ENCODE measurements at places on chromosomes 5 and 9.

GRCh38 chr9:113446323-113446740 is 17.2 kb upstream of the RGS3 start:
- no peaks in the 10 kb centered on the region for H3K27me3 ChIP-seq
- no peak overlapping the region for H3K4me3 ChIP-seq
- no peaks in the 10 kb centered on the region for H3K4me1 ChIP-seq
- peak overlapping the region; percentile 44 for H3K27ac ChIP-seq
- no peak for DNase-seq

- DNase-seq, result no peak
- no peak overlapping the region for H3K27ac ChIP-seq
- H3K4me3 ChIP-seq, result no peak overlapping the region
- no peaks in the 10 kb centered on the region for H3K36me3 ChIP-seq
- H3K27me3 ChIP-seq, result no peaks in the 10 kb centered on the region
These were observed 23.0 kb upstream of the PPP1R26 start for GRCh38 chr9:135456436-135457104.

GRCh38 chr9:123099548-123099947 is 66.1 kb downstream of the GPR21 start:
- no peaks in the 10 kb centered on the region for H3K4me1 ChIP-seq
- DNase-seq, result no peak
- H3K27me3 ChIP-seq, result no peaks in the 10 kb centered on the region
- H3K27ac ChIP-seq, result no peak overlapping the region
- peaks cover 70% of the 10 kb centered on the region for H3K36me3 ChIP-seq
- no peak overlapping the region for H3K4me3 ChIP-seq

DNA sequence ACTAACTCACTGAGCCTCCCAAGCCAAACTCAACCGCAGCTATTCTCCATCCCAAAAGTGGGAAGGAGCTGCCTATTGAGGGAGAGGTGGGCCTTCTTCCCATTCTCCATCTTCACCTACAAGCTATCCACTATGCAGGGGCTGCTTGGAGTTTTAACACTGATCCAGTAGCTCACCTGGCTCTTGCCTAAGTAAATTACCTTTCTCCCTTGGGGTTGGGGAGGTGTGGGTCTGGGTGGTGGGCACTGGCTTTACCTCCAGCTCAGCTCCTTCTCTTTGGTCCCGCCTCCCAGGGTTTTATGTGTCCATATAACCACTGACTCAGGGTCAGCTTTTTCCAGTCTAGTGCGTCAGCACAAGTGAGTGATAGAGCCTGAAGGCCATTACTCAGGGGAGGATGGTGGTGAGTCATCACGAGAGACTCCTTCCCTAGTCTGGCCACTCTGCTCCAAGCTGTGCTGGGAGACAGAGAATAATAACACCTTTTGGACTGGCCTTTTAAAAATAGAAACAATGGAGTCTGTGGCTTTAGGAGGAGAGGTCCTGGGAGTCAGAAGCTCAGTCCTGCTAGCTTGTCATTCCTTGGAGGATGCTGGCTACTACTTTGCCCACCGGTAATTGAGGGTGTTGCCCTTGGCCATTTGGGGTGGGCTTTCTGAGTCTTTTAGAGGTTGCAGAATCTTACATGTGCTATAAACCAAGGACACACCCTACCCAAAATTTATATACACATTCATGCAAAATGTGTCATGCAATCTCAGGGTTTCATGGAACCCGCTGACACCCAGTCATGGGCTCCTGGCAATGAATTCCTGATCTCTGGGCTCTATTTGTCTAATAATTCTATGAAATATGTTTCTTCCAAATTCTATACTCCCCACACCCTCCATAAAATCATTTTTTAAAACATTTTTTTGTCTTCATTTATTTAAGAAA is 35.6 kb upstream of the ATP6V1G1 start:
- H3K27me3 ChIP-seq, result no peaks in the 10 kb centered on the region
- peak; percentile 44 for DNase-seq
- no peak overlapping the region for H3K4me3 ChIP-seq

DNA sequence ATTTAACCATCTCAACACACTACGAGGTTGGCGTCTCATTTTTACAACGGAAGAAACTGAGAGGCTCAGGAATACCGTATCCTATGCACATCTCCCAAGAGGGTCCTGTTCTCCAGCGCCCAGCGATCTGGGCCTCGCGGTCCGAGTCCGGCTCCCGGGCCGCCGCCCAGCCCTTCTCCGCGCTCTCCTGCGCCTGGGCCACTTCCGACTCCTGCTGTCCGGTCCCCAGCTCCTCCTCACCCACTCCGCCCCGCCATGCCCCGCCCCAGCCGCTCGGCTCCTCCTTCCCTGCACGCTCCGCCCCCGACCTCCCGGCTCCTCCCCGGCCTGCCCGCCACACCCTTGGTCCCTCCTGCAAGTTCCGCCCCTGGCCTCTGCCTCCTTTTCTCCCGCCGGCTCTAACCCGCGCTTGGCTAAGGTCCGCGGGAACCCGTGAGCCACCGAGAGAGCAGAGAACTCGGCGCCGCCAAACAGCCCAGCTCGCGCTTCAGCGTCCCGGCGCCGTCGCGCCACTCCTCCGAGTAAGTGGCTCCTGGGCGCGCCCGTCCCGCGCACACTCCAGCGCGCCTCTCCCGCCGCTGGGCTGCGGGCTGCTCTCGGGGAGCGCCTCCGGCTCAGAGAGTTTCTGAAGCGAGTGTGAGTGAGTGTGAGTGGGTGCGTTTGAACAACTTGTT is 87.3 kb upstream of the TNFAIP8 start:
- H3K36me3 ChIP-seq, result no peaks in the 10 kb centered on the region
- H3K27ac ChIP-seq, result peak overlapping the region; percentile 93
- DNase-seq, result peak; percentile 90
- H3K27me3 ChIP-seq, result no peaks in the 10 kb centered on the region

DNA sequence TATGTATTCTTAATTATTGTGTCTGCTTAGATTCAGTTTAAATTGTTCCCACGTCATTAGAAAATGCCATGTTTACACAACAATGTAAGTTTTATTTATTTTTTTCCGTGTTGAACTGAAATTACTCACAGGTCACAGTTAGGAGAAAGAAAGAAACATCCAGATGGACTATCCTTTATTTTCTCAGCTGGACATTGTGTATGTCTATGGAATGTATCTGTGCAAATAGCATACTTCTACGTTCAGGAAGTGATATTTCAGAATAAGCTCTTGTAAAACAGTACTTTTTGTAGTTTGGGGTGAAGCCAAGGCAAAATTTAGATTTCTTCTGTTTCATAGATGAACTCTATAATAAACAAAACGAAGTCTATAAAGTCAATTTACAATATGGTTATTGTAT is 249.0 kb upstream of the ZNF608 start:
- no peaks in the 10 kb centered on the region for H3K27me3 ChIP-seq
- H3K4me3 ChIP-seq, result no peak overlapping the region
- H3K4me1 ChIP-seq, result no peaks in the 10 kb centered on the region
- DNase-seq, result no peak

- H3K27ac ChIP-seq, result no peak overlapping the region
- no peaks in the 10 kb centered on the region for H3K27me3 ChIP-seq
- H3K4me1 ChIP-seq, result peaks cover 4% of the 10 kb centered on the region
- no peak for DNase-seq
These were observed 84.0 kb downstream of the PIK3R1 start for GRCh38 chr5:68299575-68299974.

GRCh38 chr5:124732428-124733328 is 13.8 kb downstream of the ZNF608 start:
- H3K27ac ChIP-seq, result no peak overlapping the region
- no peak for DNase-seq
- no peaks in the 10 kb centered on the region for H3K27me3 ChIP-seq
- H3K36me3 ChIP-seq, result no peaks in the 10 kb centered on the region
- H3K4me1 ChIP-seq, result no peaks in the 10 kb centered on the region

GRCh38 chr9:109313351-109313750 is 7.5 kb downstream of the EPB41L4B start:
- no peak for DNase-seq
- no peak overlapping the region for H3K4me3 ChIP-seq
- peaks cover 7% of the 10 kb centered on the region for H3K4me1 ChIP-seq

DNA sequence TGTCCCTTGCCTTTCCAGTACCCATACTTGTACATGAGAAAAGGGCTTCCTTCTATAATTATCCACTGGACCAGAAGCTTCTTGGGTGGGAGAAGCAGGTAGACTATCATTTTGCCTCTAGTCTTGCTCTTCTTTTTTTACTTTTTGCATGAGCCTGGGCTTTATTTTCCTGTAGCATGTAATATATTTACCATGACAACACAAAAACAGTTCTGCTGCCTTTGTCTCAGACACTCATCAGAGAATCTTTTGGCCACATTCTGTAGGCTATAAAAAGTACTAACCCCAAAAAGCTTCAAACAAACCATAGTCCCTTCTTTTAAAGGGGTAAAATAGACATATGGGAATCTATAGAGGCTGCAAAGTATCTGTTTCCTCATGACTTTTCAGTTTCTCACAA is 339.2 kb upstream of the PIK3R1 start:
- peaks cover 20% of the 10 kb centered on the region for H3K4me1 ChIP-seq
- no peak for DNase-seq
- no peak overlapping the region for H3K27ac ChIP-seq

DNA sequence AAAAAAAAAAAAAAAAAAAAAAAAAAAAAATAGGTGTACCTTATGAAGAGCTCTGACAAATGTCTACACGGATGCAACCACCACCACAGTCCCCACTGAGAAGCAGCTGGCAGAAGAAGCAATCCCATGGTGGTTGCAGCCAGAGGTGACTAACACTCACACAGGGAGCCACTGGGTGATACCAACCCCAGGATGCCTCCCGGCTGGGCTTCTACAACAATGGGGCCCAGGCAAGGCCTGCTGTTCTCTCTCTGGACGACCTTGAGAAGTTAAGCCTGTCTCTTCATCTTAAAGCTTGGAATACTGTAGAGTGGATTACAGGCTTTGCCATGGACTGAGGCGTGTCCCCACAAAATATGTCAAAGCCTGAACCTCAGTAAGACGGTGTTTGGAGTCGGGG is 104.1 kb downstream of the ROR2 start:
- no peak for DNase-seq
- H3K4me3 ChIP-seq, result no peak overlapping the region
- H3K4me1 ChIP-seq, result no peaks in the 10 kb centered on the region
- no peak overlapping the region for H3K27ac ChIP-seq

GRCh38 chr9:34927061-34927460 is 31.0 kb upstream of the PHF24 start:
- no peaks in the 10 kb centered on the region for H3K27me3 ChIP-seq
- H3K36me3 ChIP-seq, result no peaks in the 10 kb centered on the region
- no peak overlapping the region for H3K4me3 ChIP-seq
- DNase-seq, result no peak
- H3K4me1 ChIP-seq, result no peaks in the 10 kb centered on the region
- H3K27ac ChIP-seq, result no peak overlapping the region

- H3K4me3 ChIP-seq, result no peak overlapping the region
- H3K27me3 ChIP-seq, result no peaks in the 10 kb centered on the region
- DNase-seq, result no peak
- H3K4me1 ChIP-seq, result no peaks in the 10 kb centered on the region
These were observed 9.1 kb downstream of the TTC33 start for GRCh38 chr5:40746703-40747102.

DNA sequence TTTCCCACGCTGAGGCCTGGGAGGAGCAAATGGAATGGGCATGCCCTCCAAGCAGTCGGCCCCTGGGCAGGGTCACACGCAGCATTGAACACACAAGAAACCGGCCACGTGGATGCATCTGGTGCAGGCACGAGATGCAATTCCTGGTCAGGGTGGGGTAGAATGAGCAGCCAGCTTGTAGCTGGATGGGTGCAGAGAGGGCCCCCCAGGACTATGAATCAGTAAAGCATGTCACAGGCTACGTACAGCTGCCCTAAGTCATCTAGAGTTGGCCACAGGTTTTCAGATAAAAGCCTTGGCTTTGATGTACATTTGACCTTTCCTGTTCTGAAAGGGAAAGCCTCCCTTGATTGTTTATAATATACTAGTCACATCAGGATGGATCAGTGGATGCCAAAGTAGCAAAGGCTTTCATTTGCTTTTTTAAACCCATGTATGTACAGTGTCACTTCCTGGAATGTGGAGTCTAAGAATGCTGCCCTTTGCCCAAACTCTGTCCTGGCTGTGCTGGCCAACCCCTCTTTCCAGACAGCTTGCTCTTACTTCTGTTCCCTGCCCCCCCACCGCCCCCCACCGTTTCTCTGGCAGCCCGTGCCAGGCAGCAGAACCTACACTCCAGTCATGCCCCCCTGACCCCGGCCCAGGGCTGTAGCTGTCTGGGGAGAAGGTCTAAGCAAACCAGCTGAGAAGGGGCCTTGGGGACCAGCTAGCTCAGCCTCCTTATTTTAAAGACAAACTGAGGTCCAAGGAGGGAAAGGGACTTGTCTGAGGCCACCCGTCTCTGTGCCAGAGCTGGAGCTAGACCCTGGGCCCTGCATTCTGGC is 169.2 kb downstream of the HSPA4 start:
- H3K27me3 ChIP-seq, result no peaks in the 10 kb centered on the region
- no peaks in the 10 kb centered on the region for H3K4me1 ChIP-seq
- no peaks in the 10 kb centered on the region for H3K36me3 ChIP-seq
- no peak for DNase-seq
- H3K27ac ChIP-seq, result no peak overlapping the region

- H3K4me1 ChIP-seq, result peaks cover 9% of the 10 kb centered on the region
- H3K27me3 ChIP-seq, result no peaks in the 10 kb centered on the region
- H3K4me3 ChIP-seq, result peak overlapping the region; percentile 86
- peak overlapping the region; percentile 86 for H3K27ac ChIP-seq
- peak; percentile 90 for DNase-seq
These were observed 3.2 kb downstream of the PAPPA start for GRCh38 chr9:116156621-116157314.

DNA sequence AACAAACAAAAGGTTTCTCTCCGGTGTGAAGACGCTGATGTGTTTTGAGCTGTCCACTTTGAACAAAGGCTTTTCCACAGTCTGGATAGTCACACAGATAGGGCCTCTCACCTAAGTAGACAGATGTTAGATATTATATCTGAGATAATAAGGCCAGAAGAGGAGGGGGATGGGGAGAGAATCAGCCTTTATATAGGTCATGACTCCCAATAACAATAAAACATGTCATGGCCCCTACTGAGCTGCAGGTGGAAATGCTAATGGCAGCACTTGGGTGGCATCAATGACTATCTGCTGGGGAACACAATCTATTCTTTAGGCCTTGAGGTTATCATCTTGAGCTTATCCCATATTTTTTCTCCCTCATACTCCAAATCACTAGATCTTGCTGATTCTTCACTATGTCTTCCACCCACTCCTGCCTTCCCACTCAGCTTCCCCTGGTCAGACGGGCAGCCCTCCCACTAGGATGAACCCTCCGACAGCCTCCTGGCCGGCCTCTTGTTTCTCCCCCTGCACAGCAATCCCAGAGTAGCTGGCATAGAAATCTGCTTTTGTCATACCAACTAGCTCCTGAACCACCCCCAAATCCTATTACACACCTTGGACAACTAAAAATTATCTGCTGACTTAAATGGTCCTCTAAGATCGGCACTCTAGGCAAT is 11.5 kb upstream of the SLC35D2 start:
- no peaks in the 10 kb centered on the region for H3K36me3 ChIP-seq
- H3K27ac ChIP-seq, result no peak overlapping the region
- H3K27me3 ChIP-seq, result no peaks in the 10 kb centered on the region
- H3K4me3 ChIP-seq, result no peak overlapping the region

GRCh38 chr5:164119806-164120447 is 614.5 kb downstream of the MAT2B start:
- H3K36me3 ChIP-seq, result no peaks in the 10 kb centered on the region
- no peaks in the 10 kb centered on the region for H3K27me3 ChIP-seq
- no peak overlapping the region for H3K4me3 ChIP-seq
